ENCODE measurements at places on chromosomes 5 and 9. TPM values are rescaled to one million over a fixed set of nuclear protein-coding genes. Genes with fewer than 3 reads are reported as not detected.

- H3K4me1 ChIP-seq = no peaks in the 10 kb centered on the region
- H3K27ac ChIP-seq = no peak overlapping the region
- no peak overlapping the region for H3K4me3 ChIP-seq
- no peaks in the 10 kb centered on the region for H3K36me3 ChIP-seq
- no peaks in the 10 kb centered on the region for H3K27me3 ChIP-seq
Observed at GRCh38 chr9:72888067-72888466, 64.8 kb downstream of the ALDH1A1 start.

GRCh38 chr5:157390551-157391297, 69.3 kb upstream of the NIPAL4 start:
- peak overlapping the region; percentile 13 for H3K27ac ChIP-seq
- peaks cover 21% of the 10 kb centered on the region for H3K36me3 ChIP-seq
- no peak overlapping the region for H3K4me3 ChIP-seq
- H3K4me1 ChIP-seq = peaks cover 10% of the 10 kb centered on the region
- H3K27me3 ChIP-seq = no peaks in the 10 kb centered on the region
- DNase-seq = no peak

GRCh38 chr5:178320281-178320855, 87.8 kb upstream of the PHYKPL start:
- H3K4me1 ChIP-seq = no peaks in the 10 kb centered on the region
- peaks cover 8% of the 10 kb centered on the region for H3K27me3 ChIP-seq
- DNase-seq = no peak
- H3K27ac ChIP-seq = no peak overlapping the region

DNA sequence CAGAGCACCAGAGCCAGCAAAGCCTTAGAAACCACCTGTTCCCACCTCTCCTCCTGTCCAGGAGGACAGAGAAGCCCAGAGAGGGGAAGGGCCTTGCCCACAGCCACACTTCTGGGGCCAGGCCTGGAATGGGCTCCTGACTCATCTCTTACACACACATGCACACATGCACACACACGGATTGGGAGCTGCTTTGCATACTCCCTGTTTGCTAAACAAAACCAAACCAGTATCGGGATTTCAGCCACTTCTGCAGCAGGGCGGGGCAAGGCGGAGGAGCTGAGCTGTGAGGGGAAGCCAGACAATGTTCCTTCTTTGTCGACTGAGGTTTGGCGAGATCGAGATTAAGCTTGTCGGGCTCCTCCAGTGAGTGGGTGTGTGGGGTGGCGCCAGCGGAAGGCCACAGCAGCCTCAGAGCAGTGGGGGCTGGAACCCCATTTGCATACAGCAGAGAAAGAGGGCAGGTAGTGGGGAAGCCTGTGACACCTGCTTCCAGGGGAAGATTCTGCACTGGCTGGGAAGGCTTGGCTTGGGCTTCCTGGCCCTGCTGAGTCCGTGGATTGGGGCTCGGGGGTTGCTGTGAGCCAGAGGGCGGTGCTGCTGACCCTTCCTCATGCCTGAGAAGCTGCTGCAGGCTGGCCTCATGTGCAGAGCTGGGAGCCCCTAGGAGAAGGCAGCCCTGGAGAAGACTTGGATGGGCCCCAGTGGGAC, 16.1 kb downstream of the GFI1B start:
- peaks cover 8% of the 10 kb centered on the region for H3K4me1 ChIP-seq
- H3K27me3 ChIP-seq = peaks cover 34% of the 10 kb centered on the region
- no peaks in the 10 kb centered on the region for H3K36me3 ChIP-seq
- no peak for DNase-seq
- H3K4me3 ChIP-seq = no peak overlapping the region

DNA sequence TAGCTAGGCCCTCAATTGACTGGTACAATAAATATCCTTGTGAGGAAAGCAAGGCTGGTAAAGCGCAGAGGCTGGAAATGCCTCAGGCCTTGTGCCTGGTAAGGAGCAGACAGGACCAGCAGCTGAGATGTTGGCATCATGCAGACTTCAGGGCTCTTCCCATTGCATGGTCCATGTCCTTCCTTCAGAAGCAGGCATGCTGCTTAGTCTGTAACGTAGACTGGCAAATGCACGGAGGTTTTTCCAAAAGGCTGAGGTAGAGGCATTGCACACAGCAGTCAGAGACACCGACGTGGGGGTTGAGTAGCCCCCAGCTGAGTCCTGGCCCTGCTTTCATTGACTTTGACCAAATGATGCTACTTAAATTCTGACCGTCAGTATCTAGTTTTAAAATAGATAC, 87.1 kb downstream of the ADRB2 start:
- no peak overlapping the region for H3K27ac ChIP-seq
- no peaks in the 10 kb centered on the region for H3K36me3 ChIP-seq
- DNase-seq = no peak
- H3K27me3 ChIP-seq = peaks cover 16% of the 10 kb centered on the region
- H3K4me3 ChIP-seq = no peak overlapping the region
- peaks cover 1% of the 10 kb centered on the region for H3K4me1 ChIP-seq

DNA sequence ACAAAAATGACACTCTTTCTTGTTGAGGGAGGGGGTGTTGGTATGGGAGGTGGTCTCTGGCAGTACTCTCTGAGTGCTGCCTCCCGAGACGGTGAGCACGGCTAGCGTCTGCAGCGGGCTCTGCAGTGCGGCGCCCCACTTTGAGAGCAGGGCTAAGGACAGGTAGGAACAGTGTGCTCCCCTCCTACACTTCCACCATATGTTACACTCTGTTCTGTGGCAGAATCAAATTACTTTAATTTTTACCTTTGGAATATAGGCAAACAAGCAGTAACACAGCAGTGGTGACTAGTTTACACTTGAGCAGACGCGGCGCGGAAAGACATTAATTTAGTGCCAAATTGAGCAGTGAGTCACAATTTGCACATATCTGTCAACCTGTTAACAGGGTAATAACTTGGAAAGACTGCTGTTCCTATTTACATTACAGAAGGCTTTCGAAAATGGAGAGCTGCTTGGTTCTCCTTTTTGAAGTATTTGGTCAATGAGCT, 136.3 kb downstream of the MED27 start:
- no peak overlapping the region for H3K4me3 ChIP-seq
- H3K27me3 ChIP-seq = no peaks in the 10 kb centered on the region
- no peak for DNase-seq

GRCh38 chr9:34684145-34684544, 6.9 kb downstream of the CCL19 start:
- peaks cover 10% of the 10 kb centered on the region for H3K4me1 ChIP-seq
- H3K36me3 ChIP-seq = peaks cover 7% of the 10 kb centered on the region
- H3K27ac ChIP-seq = no peak overlapping the region
- no peak for DNase-seq
- no peak overlapping the region for H3K4me3 ChIP-seq

- H3K36me3 ChIP-seq = no peaks in the 10 kb centered on the region
- peak overlapping the region; percentile 92 for H3K27ac ChIP-seq
- no peaks in the 10 kb centered on the region for H3K27me3 ChIP-seq
- peak overlapping the region; percentile 95 for H3K4me3 ChIP-seq
- peaks cover 8% of the 10 kb centered on the region for H3K4me1 ChIP-seq
- DNase-seq = no peak
Observed at GRCh38 chr5:62413711-62414110, 1.1 kb downstream of the IPO11 start.

DNA sequence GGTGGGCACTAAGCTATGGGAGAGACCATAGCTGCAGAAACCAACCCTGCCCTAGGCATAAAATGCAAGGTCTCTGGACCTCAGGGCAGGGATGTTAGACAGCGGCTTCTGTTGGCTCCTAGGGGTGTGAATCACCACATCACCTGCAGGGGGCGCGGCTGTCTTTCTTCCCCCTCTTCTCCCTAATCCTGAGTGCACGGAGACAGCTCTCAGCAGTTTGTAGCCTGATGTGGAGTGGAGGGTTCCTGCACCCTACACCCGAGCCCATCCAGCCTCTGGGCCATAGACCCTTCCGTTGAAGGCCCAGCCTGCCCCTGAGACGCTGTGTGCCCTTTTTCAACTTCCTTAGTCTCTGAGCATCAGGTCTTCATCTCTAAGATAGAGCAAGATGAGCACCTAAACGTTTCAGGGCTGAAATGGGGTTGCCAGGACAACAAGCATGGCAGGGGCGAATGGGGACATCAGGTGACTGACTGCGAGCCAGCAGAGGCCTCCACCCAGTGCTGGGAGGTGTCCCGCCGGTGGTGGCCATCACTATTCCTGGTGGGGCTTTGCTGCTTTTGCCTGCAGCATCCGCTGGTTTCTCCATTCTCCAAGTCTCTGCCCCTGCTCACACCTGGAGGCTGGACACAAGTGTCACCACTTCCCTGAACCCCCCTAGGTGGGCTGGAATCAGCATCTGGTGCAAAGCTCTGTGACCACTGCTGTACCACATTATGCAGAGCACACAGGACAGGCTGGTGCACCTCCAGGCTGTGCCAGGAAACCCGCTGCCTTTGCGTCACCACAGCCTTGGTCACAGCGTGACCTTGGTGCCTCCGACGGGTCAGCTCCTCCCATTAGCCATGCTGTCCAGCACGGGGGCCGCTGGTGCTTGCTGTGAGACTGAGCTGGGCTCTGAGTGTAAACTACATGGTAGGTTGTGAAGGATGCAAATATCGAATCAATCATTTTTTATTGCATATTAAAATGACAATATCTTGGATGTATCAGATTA, 2.5 kb upstream of the SEC16A start:
- H3K36me3 ChIP-seq = no peaks in the 10 kb centered on the region
- peak overlapping the region; percentile 64 for H3K4me3 ChIP-seq
- peak; percentile 78 for DNase-seq
- H3K4me1 ChIP-seq = peaks cover 13% of the 10 kb centered on the region

GRCh38 chr9:130766927-130767307, 68.1 kb upstream of the ABL1 start:
- H3K27me3 ChIP-seq = no peaks in the 10 kb centered on the region
- H3K4me1 ChIP-seq = peaks cover 25% of the 10 kb centered on the region
- DNase-seq = no peak
- peak overlapping the region; percentile 2 for H3K27ac ChIP-seq
- no peak overlapping the region for H3K4me3 ChIP-seq

GRCh38 chr9:79912318-79913070, 340.7 kb downstream of the TLE4 start:
- no peak overlapping the region for H3K4me3 ChIP-seq
- no peak overlapping the region for H3K27ac ChIP-seq
- H3K36me3 ChIP-seq = no peaks in the 10 kb centered on the region
- H3K27me3 ChIP-seq = peaks cover 21% of the 10 kb centered on the region

GRCh38 chr5:60959156-60959555, 14.2 kb downstream of the NDUFAF2 start:
- H3K4me3 ChIP-seq = no peak overlapping the region
- peaks cover 5% of the 10 kb centered on the region for H3K36me3 ChIP-seq
- DNase-seq = no peak
- no peaks in the 10 kb centered on the region for H3K27me3 ChIP-seq
- H3K4me1 ChIP-seq = peaks cover 5% of the 10 kb centered on the region
- no peak overlapping the region for H3K27ac ChIP-seq

GRCh38 chr5:132456296-132456986, 34.1 kb downstream of the IRF1 start:
- peaks cover 11% of the 10 kb centered on the region for H3K4me1 ChIP-seq
- no peaks in the 10 kb centered on the region for H3K36me3 ChIP-seq
- peak overlapping the region; percentile 14 for H3K27ac ChIP-seq
- DNase-seq = no peak
- peaks cover 7% of the 10 kb centered on the region for H3K27me3 ChIP-seq

GRCh38 chr9:115015018-115015635, 84.7 kb upstream of the TNFSF8 start:
- no peak overlapping the region for H3K27ac ChIP-seq
- no peaks in the 10 kb centered on the region for H3K36me3 ChIP-seq
- DNase-seq = peak; percentile 15
- no peak overlapping the region for H3K4me3 ChIP-seq
- no peaks in the 10 kb centered on the region for H3K4me1 ChIP-seq
- H3K27me3 ChIP-seq = peaks cover 30% of the 10 kb centered on the region

GRCh38 chr5:143929486-143929885, 117.5 kb downstream of the HMHB1 start:
- no peak overlapping the region for H3K27ac ChIP-seq
- H3K27me3 ChIP-seq = no peaks in the 10 kb centered on the region
- peaks cover 5% of the 10 kb centered on the region for H3K4me1 ChIP-seq
- no peak for DNase-seq

GRCh38 chr5:14247054-14247386, 103.9 kb downstream of the TRIO start:
- no peak overlapping the region for H3K4me3 ChIP-seq
- H3K36me3 ChIP-seq = no peaks in the 10 kb centered on the region
- H3K4me1 ChIP-seq = peaks cover 7% of the 10 kb centered on the region

- H3K27ac ChIP-seq = no peak overlapping the region
- no peaks in the 10 kb centered on the region for H3K4me1 ChIP-seq
- H3K27me3 ChIP-seq = no peaks in the 10 kb centered on the region
Observed at GRCh38 chr5:172051643-172052339, 45.4 kb upstream of the FBXW11 start.

DNA sequence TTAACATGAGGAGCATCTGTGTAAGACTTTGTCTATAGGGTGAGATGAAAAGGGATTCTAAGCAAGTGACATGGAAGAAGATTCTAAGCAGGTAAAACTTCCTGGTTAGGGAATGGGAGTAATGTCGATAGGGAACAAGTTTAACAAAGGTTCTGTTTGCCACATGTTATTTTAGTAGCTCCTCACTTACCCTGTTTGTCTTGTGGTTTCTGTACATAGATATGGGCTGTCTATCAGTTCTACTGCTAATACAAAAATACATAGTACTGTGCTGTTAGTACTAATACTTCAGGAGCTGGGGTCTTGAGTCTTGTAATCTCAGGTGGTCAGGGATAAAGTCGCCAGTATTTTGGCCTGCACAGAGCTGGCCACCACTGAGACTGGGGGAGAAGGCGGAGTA, 32.9 kb downstream of the RAB24 start:
- peaks cover 34% of the 10 kb centered on the region for H3K36me3 ChIP-seq
- no peaks in the 10 kb centered on the region for H3K27me3 ChIP-seq
- DNase-seq = no peak

Gene LCN15
- total RNA-seq = not detected

Gene SLC6A19
- total RNA-seq = 2.6 TPM

Gene FASTKD3
- 11.1 TPM for total RNA-seq

Gene KIF20A
- total RNA-seq = 28.8 TPM

Gene SOX30
- total RNA-seq = not detected

Gene NTNG2
- 2.4 TPM for total RNA-seq

Gene SPATA31A3
- not detected for total RNA-seq

Gene SLC1A1
- 3.8 TPM for total RNA-seq

Gene CSF1R
- total RNA-seq = not detected

Gene PCDHGB5
- total RNA-seq = 4.0 TPM

Gene CARTPT
- total RNA-seq = not detected

Gene DENND1A
- 22.4 TPM for total RNA-seq

Gene ESM1
- total RNA-seq = not detected

Measured in progenitor cell of endocrine pancreas (in vitro differentiated cells).